ENCODE measurements at places on chromosomes 3 and 15.

DNA sequence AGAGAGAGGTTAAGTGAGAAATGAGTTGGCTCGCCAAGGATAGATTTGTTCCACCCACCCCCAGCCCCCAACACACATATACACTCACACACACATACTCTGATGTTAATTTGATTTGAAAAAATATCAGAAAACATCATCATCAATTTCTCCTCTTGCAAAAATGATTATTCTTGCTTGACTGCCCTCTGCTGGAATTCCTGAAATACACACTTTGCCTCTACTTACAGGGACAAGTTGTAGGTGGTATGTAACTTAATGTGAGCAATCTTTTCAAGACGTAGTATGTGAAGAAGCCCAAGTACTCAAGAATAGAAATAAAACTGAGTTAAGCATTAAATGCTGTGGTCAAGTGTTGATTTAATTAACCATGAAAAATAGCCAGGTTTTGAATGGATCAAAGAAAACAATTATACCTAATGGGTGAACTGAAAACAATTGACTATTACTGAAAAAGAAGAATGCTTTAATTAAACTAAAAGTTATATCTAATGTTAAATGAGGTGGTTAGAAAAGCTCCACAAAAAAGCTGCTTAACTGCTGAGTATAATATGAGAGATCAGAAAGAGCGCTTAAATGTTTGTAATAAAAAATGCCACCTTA, 46.6 kb upstream of the MDFIC2 start:
- DNase-seq, result no peak

DNA sequence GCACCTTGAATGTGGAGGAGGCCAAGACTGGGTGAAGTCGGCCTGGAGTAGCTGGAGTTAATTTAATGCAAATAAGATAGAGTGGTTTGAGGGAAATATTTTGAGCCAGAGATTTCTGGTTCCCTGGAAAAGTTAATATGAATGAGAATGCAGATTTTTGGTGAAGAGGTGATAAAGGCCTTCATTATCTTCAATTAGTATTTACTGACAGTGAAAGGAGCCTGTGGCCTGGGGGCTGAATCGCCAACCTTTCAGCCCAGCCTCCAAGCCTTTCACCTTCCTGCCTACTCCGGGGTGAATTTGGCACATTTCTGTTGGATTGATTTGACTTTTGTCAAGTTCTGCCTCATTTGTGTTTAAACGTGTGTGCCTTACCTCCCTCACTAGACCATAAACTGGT, 147.8 kb downstream of the SOX2 start:
- no peak for DNase-seq

DNA sequence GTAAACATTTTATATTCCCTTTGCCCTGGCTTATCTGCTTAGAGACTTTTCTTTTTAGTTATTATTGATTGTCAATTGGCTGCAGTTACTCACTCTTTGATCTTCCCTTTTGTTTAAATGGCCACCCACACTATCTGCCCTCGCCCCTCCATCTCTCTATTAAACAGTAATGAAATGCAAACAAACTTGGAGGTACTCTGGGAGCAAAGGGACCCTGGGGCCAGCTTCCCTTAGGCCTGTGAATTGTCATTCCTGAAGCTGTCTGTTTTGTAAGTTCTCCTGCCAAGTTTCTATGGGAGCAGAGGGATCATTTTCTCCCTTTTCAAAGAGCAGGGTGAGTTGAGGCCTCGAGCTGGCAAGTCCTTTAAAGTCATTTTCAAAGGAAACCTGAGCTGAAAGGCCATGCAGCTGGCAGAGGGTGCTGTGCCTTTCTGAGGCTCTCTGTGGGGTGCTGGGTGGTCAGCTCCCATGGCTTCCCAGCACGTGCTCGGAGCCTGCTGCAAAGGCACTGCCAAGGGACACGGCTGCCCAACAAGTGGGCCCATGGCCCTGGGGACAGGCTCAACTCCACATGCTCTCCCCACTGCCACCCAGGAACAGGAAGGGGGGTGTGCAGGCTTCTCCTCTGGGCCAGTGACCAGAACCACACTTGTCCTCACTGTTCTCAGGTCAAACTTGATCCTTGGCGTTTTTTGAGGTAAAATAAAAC, 17.4 kb upstream of the RTP2 start:
- no peak for DNase-seq

DNA sequence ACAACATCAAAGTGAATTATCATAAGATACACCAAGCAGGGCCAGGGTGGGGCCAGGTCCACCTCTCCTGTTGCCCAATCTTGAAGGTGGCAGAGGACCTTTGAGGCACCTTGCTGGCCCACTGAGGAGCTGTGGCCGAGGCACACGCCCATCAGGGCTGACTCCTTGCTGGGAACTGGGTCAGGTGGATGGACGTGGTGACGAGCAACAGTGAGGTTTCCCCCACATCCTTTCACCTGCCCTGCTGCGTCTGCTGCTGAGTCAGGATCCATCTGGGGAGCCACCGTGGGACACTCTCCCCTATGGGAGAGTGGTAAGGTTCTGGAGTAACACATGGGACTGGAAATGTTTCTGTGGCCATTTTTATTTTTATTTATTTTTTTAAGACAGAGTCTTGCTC, 17.3 kb upstream of the FURIN start:
- DNase-seq, result no peak

DNA sequence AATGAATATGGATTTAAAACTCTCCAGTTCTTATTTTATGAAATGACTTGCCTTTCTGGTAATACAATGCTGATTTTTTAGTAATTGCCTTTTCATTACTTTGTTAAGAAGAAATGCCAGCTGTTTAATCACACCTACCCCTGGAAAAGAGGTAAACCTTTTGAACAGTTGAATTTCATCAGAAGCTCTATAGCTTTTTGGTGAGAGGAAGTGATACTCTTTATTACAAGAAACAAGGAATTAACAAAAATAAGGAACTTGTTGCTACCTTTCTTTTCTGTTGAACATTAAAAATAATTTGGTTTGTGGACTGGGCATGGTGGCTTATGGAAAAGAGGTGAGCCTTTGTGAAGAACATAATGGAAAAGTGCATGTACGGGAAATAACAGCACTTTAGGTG, 19.7 kb downstream of the BLOC1S6 start:
- DNase-seq, result no peak

GRCh38 chr3:197001972-197002700, 27.5 kb downstream of the MELTF start:
- DNase-seq, result no peak

GRCh38 chr15:64683378-64683777, 92.0 kb downstream of the RBPMS2 start:
- DNase-seq, result no peak

GRCh38 chr3:138377804-138378203, 29.4 kb downstream of the MRAS start:
- no peak for DNase-seq

GRCh38 chr3:184968115-184968514, 156.1 kb downstream of the VPS8 start:
- no peak for DNase-seq
